ENCODE measurements at places on chromosomes 1 and 21.

- no peak for DNase-seq
- H3K4me3 ChIP-seq = no peak overlapping the region
- no peaks in the 10 kb centered on the region for H3K27me3 ChIP-seq
These were observed 2.1 kb downstream of the TXLNA start for GRCh38 chr1:32181563-32181962.

GRCh38 chr1:158169105-158169504, 11.6 kb upstream of the CD1D start:
- no peak for DNase-seq
- no peak overlapping the region for H3K4me3 ChIP-seq
- no peaks in the 10 kb centered on the region for H3K27me3 ChIP-seq

- no peaks in the 10 kb centered on the region for H3K36me3 ChIP-seq
- DNase-seq = no peak
- H3K4me3 ChIP-seq = no peak overlapping the region
- no peak overlapping the region for H3K27ac ChIP-seq
- no peaks in the 10 kb centered on the region for H3K4me1 ChIP-seq
- H3K27me3 ChIP-seq = no peaks in the 10 kb centered on the region
These were observed 38.2 kb upstream of the KIRREL1 start for GRCh38 chr1:157955221-157955620.

GRCh38 chr1:54742282-54742681, 22.0 kb downstream of the PARS2 start:
- H3K4me3 ChIP-seq = no peak overlapping the region
- DNase-seq = no peak
- H3K4me1 ChIP-seq = no peaks in the 10 kb centered on the region
- peaks cover 12% of the 10 kb centered on the region for H3K36me3 ChIP-seq
- no peaks in the 10 kb centered on the region for H3K27me3 ChIP-seq

- H3K36me3 ChIP-seq = peaks cover 3% of the 10 kb centered on the region
- no peak overlapping the region for H3K27ac ChIP-seq
- H3K4me3 ChIP-seq = no peak overlapping the region
These were observed 17.5 kb downstream of the BACH1 start for GRCh38 chr21:29316029-29316742.

- DNase-seq = no peak
- no peak overlapping the region for H3K4me3 ChIP-seq
- no peaks in the 10 kb centered on the region for H3K4me1 ChIP-seq
- H3K27me3 ChIP-seq = no peaks in the 10 kb centered on the region
- H3K27ac ChIP-seq = no peak overlapping the region
- no peaks in the 10 kb centered on the region for H3K36me3 ChIP-seq
These were observed 306.0 kb downstream of the ASTN1 start for GRCh38 chr1:176858433-176858916.
